IMR-90 (cell line): ENCODE measurements at places on chromosomes 5 and 9. TPM values are rescaled to one million over a fixed set of nuclear protein-coding genes. Genes with fewer than 3 reads are reported as not detected.

- DNase-seq, result no peak
These were observed 202.7 kb downstream of the ATP10B start for GRCh38 chr5:160649304-160649703.

- DNase-seq, result no peak
These were observed 419.0 kb upstream of the DAB2 start for GRCh38 chr5:39843767-39844166.

DNA sequence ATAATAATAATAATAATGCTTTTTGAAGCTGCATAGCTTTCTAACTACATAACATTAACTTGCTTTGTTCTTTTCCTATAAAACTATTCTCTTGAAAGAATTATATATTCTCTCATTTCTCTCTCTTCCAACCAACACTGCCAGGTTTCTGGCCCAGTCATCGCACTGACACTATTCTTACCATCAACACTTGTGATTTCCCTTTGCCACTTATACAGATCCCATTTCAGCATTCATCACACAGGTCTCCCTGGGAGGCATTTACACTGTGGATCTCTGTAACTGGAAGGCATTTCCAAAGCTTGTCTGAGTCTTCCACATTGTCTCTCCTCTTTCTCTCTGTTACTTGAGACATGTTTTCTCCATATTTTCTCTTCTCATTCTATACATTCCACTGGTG lies 777.8 kb upstream of the ACO1 start:
- DNase-seq, result no peak

- peak; percentile 59 for DNase-seq
These were observed 872.3 kb downstream of the MAT2B start for GRCh38 chr5:164377746-164378145.

- peak; percentile 43 for DNase-seq
These were observed 4.5 kb downstream of the RCL1 start for GRCh38 chr9:4796988-4797853.

Gene PDLIM4
- 214 and 225 TPM in 2 replicates for polyA plus RNA-seq
